ENCODE measurements at places on chromosomes 1 and 21.
A peak's percentile ranks its signal among the peaks of the same experiment; 100 is the strongest.

GRCh38 chr21:45073301-45074047, 906 bp upstream of the ADARB1 start:
- DNase-seq, result no peak

- DNase-seq, result no peak
Observed at GRCh38 chr1:229557913-229558414, 543 bp downstream of the ABCB10 start.

DNA sequence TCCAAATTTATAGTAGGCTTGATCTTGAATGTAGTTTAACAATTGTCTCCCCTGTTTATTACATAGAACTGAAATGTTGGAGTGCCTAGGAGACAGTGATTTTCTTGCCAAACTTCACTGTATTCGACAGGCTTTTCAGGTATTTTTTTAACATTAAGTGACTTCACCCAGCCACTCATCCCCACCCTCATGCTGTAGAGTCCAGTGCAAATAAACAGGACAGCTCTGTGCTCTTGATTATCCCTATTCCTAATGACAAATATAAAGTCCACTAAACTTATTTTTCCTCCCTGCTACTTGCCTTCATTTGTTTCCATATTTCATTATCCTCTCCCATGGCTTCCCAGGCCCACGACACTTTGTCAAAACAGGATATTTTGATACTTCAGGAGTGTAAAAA, 29.2 kb upstream of the NEXN start:
- no peak for DNase-seq

DNA sequence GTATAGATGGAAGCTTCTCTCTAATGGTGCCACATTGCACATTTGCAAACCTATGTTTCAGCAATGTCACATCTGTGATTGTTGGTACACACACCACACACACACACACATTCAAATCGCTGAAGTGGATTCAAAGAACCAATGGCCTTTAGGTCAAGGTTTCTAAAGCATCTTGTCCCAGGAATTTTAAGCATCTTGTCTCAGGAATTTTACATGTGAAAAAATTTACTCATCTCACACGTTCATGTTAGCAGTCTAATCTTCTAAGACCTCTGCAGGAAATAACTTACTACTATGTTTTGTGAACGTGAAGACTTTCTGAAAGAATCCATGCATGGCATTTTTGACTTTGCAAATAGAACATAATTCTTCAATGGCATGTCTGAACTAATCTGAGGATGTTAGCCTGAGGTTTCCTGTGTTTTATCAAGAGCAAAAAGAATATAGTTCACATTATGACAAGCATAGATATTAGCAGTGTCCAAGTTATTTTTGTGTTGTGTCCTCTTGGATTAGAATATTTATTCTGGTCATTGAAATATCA, 125.1 kb downstream of the CYYR1 start:
- no peak for DNase-seq

DNA sequence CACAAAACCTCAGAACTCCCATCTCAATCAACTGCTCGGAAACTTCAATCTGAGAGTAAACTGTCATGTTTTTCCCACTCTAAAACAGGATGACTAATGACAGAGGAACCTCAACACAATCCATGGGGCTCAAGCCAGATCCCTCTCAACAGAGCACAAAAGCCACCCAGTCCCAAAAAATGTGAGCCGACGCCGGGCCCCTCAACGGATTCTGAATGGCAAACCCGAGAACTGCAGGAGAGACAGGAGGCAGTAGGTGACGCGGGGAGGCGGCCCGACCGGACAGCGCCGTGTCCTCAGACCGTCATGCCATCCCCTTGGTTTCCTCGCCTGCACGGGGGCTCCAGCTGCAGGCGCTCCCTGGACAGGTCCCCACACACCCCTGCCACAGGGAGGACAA, 53.4 kb downstream of the SSBP3 start:
- no peak for DNase-seq

DNA sequence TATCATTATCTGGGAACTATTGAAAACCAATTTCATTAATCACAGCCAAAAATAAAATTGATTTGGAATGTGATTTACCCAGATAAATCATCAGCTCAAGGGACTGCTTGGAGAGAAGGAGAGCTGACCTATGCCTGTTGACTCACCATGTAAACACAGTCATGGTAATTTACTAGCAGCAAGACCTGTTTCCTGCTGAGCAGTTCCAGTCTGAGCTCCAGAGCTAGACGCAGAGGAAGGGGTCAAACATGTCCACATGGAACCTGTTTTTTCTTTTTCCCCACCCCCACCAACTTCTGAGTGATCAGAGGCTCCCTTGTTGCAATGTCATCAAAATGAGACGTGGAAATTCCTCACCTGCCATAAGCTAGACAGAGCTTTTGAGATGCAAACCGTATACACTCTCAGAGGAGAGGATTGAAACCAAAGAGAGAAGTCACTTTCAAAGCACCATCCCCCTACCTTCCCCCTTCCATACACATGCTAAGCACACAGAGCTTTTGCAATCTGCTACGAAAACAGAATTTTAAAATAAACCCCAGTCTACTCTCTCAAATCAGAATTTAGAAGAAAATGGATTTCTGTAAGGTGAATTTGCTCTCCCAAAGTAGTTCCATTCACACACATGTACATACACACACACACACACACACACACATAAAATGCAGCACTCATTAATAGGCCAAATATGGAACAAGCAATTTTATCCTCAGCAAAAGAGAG, 55.9 kb upstream of the PTGFRN start:
- DNase-seq, result no peak

DNA sequence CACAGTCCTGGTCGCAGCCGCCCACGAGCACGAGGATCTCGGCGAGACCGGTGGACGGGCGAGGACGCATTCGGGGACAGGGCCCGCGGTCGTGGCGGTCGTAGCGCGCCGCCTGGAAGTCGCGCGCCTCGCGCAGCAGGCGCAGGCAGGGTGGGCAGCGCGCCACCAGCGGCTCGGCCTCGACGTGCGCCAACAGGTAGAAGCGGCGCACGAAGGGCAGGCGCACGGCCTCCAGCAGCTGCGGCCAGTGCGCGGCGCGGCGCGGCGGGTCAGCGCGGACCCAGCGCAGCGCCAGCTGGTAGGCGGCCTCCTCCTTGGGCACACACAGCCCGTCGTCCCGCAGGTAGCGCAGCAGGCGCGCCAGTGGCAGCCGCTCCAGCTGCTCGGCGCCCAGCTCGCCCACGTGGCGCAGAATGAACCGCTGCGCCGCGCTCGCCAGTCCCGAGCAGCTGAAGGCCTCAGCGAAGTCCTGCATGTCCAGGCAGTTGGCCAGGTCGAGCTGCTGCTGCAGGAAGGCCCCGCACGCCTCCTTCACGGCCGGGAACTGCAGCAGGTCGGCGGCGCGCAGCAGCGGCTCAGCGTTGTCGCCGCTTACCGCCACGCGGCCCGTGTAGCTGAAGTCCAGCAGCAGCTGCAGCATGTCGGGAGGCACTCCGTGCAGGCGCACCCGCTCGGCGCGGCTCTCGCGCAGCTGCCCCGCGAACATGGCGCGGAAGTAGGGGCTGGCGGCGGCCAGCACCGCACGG, 573 bp downstream of the KLHL21 start:
- DNase-seq, result no peak

DNA sequence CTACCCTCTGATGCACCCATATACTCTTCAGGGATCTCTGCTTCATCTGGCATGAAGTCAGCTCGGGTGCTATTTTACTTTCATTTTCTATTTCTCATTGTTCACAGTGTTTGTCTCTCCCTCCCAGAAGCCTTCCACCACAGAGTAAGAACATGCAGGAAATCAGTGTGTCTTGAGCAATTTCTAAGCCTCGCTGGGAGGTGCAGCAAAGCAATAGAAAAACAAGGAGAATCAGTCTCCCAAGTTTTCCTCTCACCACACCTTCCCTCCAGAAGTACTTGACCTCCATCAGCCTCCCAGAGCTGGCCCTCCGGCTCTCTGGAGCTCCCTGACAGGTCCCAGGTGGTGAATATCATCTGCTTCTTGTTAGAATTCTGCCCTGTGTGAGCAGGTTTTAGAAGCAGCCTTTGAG, 594.7 kb upstream of the CAMK1G start:
- no peak for DNase-seq

GRCh38 chr1:48761411-48761810, 15.3 kb downstream of the BEND5 start:
- no peak for DNase-seq

- DNase-seq, result no peak
Observed at GRCh38 chr1:246608616-246609376, 42.5 kb downstream of the CNST start.

DNA sequence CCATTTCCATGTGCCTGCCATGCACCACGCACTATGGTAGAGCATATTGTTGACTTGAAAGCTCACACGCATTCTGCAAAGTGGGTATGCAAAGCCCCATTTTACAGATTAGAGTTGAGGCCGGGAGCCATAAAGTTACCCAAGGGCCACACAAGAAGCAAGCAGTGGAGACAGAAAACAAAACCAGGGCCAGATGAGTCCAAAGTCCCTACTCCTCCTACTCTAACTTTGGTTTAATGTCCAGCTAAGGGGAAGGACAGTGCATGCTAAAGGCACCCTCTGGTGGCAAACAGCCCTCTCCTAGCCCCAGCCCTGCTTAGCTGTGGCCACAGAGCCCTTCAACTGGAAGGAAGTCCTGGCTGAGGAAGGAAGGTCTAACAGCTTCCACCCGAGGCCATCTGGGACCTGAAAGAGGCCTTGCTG, 74.9 kb downstream of the SLC66A1 start:
- DNase-seq, result no peak

DNA sequence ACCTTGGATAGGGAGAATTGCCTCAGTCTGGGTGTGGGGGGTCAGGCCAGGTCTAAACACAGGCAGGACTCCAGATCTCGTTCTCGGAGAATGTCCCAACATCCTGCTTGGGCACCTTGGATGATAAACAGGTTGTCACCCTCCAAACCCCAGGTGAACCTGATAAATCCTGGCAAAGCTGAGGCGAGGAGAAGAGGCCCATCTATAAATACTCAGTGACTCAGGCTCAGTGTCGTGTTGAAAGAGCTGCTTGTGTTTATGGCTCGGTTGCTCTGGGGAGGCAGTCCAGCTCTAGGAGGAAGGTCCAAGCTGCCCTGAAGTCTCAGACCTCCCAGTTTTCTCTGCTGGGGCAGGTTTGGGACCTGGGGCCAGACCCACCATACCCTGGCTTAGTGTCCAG, 15.8 kb upstream of the TRIM63 start:
- no peak for DNase-seq

GRCh38 chr1:82646888-82647287, 846.2 kb downstream of the ADGRL2 start:
- no peak for DNase-seq

DNA sequence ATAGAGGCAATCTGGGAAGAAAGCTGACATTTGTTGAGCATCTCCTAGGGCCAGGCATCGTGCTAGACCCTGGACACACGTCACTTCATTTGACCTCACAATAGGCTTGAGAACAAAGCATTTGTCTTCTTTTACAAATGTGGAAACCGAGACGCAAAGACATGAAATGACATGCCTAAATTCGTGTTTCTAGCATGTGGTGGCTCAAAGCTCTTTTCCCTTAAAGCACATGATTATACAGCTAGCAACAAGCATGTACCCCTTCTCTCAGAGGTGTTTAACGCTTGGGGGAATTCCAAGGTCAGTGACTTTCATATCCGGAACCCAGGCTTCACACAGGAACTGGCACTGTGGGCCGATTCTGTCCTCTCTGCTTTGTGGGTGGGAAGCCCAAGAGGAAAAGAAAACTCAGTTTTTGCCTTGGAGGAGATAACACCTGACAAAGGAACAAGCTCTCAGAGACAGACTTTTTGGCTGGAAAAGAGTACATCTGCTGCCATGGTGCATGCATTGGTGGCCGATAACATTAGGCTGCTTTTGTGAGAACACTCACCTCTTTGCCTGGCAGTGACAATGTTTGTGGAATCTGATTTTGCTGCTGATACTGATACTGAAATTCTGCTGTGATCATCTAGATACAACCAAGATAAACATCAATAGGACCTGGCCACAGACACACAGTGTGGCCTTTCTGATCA, 15.4 kb upstream of the CD2 start:
- peak; percentile 45 for DNase-seq

- no peak for DNase-seq
Observed at GRCh38 chr1:17414022-17414421, 25.5 kb downstream of the RCC2 start.

GRCh38 chr1:232725305-232726047, 79.7 kb upstream of the MAP10 start:
- DNase-seq, result no peak

DNA sequence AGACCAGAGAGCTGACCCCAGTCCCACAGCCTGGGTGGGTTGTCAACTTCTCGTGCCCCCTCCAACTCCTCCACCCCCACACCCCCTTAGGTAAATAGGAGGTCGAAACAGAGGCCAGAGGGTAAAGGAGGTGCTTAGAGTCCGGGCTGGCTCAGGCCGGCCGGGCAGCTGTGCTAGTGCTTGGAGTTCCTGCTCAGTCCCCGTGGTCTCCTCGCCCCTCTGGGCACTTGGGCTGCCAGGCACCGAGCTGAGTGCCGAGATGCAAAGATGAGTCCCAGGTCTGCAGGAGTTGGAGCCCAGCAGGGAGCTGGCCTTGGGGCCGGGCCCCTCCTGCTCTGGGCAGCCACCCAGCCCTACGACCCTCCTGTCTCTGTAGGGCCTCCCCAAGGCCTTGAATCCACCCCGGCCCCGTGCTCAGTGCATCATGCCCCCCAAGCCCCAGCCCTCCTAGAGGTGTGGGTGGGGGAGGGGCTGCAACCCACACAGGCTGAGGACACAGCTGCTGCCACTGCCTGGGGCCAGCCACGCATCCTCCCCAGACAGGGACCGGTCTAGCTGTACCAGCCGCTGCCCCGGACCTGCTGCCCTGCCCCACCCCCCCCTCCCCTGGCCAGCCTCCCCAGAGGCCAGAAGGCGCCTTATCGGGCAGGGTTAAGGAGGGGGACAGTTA, 1.9 kb downstream of the SMIM1 start:
- no peak for DNase-seq

DNA sequence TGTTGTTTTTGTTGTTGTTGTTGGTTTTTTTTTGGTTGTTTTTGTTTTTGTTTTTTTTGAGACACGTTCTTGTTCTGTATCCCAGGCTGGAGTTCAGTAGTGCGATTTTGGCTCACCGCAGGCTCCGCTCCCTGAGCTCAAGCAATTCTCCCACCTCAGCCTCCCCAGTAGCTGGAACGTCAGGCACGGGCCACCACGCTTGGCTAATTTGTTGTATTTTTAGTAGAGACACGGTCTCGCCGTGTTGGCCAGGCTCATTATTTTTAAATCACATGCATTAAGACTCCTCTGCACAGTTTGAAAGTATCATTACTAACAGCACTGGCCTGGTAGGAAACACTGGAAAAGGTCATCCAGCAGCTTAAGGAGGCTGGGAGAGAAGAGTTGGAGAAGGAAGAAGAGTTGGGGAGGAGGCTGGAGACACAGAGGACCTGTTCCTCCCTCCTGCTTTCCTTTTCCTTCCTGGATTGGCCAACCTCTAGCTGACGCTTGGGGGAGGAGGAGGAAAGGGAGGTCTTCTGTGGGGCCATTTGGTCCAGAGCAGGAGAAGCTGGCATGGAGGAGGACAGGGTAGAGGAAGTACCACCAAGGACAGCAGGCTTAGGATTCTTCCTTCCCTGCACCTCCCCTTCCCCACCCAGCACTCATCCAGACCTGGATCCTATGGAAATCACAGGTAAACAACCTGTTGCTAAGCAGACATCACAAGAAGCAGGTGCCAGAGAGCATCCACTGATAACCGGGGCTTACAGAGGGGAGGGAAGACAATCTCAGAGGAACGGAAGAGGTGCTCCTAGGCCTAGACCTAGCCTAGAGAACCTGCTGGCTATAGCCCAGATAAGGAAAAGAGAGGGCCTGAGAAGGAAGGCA, 71.9 kb upstream of the GOLT1A start:
- DNase-seq, result no peak

- peak; percentile 24 for DNase-seq
Observed at GRCh38 chr1:200154069-200154767, 126.7 kb downstream of the NR5A2 start.
